ENCODE measurements at places on chromosomes 2 and 18. TPM values are rescaled to one million over a fixed set of nuclear protein-coding genes. Genes with fewer than 3 reads are reported as not detected.

DNA sequence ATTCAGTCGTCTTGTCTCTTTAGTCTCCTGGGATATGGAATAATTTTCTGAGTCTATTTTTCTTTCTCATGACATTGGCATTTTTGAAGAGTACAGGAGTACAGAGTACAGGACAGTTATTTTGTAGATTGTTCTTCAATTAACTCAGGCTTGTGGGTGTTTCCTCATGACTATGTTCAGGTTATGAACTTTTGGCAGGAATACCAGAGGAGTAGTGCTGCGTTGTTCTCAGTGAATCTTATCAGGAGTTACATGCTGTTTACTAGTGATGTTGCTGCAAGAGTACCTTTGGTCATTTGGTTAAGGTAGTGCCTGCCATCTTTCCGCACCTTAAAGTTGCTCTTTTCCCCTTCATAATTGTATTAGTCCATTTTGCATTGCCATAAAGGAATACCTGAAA lies 41.3 kb upstream of the AGFG1 start:
- no peak for DNase-seq

DNA sequence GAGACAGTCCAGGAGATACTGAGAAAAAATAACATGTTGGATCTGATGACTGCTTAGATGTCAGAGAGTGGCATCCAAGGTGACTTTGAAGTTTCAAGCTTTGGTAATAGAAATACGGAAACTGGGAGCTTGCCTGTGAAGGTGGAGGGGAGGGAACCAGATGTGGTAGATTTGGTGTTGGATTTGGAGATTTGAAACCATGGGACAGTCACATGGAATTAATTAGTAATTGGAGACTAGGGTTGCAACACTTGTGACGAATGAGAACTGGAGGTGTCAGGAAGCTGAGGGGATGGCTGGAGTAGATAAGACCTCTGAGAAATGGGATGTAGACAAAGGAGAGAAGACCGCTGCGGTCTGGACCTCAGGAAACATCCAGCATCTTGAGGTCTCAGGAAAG lies 46.7 kb downstream of the RPL37A start:
- DNase-seq, result no peak

The MYCN gene
- 34.9 TPM for polyA plus RNA-seq

The MEP1B gene
- 0.18 TPM for polyA plus RNA-seq

The WDCP gene
- polyA plus RNA-seq, result 15.9 TPM
